ENCODE measurements at places on chromosomes 3 and 15.
A peak's percentile ranks its signal among the peaks of the same experiment; 100 is the strongest.

GRCh38 chr15:66132251-66132816 lies 121.2 kb downstream of the MEGF11 start:
- no peak overlapping the region for H3K4me3 ChIP-seq
- peaks cover 2% of the 10 kb centered on the region for H3K4me1 ChIP-seq
- H3K36me3 ChIP-seq = no peaks in the 10 kb centered on the region
- peaks cover 3% of the 10 kb centered on the region for H3K27me3 ChIP-seq
- no peak overlapping the region for H3K27ac ChIP-seq

DNA sequence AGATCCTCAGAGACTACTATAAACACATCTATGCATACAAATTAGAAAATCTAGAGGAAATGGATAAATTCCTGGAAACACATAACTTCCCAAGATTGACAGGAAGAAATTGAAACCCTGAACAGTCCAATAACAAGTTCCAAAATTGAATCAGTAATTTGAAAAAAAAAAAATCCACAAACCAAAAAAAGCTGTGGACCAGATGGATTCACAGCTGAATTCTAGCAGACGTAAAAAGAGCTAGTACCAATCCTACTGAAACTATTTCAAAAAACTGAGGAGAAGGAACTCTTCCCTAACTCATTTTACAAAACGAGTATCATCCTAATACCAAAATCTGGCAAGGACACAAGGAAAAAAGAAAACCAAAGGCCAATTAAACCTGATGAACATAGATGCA lies 77.0 kb upstream of the FXR1 start:
- no peak overlapping the region for H3K27ac ChIP-seq
- no peaks in the 10 kb centered on the region for H3K4me1 ChIP-seq
- H3K36me3 ChIP-seq = no peaks in the 10 kb centered on the region

DNA sequence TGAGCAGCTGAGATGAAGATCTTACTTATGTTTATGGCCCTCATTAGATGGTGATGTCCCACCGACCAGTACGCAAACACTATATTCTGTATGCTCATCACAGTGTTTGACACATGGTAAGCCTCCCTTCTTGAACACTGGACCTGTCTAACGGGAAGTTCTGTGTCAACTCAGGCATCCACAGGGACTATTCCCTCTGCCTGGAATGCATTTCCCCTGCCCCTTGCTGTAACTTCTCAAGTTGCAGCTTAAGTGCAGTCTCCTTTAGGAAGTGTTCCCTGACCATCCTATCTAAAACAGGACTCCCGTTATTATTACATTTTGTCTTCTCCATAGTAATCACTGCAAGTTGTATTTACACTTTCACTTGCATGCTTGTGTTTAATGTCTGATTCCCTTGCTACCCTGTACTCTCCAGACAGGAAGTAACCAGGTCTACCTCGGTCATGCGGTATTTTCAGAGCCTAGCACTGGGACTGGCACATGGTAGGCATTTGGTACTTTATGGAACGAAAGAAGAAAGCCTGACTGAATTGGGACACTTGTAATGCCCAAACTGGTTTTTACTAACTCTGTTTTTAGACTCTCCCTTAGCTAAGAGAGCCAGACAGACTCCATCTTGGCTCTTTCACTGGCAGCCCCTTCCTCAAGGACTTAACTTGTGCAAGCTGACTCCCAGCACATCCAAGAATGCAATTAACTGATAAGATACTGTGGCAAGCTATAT lies 8.7 kb downstream of the DET1 start:
- no peaks in the 10 kb centered on the region for H3K4me1 ChIP-seq
- no peaks in the 10 kb centered on the region for H3K27me3 ChIP-seq
- DNase-seq = no peak
- H3K27ac ChIP-seq = no peak overlapping the region
- no peak overlapping the region for H3K4me3 ChIP-seq
- no peaks in the 10 kb centered on the region for H3K36me3 ChIP-seq

DNA sequence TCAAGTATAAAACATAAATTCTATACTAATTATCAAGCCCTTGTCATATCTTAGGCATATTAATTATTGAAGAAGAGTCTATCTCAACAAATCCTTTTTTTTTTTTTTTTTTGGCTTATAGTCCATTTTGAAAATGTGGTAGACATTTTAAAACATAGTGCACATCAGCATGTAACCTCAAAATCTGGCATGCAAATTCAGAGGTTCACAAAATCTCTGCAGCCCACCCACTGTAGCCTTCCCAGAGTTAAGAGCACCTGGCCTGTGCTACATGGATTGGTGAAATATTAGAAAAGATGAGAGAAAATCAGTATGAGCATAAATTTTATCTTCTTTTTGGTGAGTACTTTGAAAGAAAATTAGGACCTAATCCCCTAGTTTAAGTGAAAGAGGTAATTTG lies 84.8 kb downstream of the MBNL1 start:
- H3K4me1 ChIP-seq = peaks cover 36% of the 10 kb centered on the region
- no peak for DNase-seq
- no peaks in the 10 kb centered on the region for H3K27me3 ChIP-seq
- peaks cover 42% of the 10 kb centered on the region for H3K36me3 ChIP-seq

- H3K27me3 ChIP-seq = peaks cover 5% of the 10 kb centered on the region
- no peaks in the 10 kb centered on the region for H3K36me3 ChIP-seq
- H3K4me3 ChIP-seq = no peak overlapping the region
- no peak for DNase-seq
- no peak overlapping the region for H3K27ac ChIP-seq
Observed at GRCh38 chr3:134228035-134228434, 22.6 kb downstream of the RYK start.

DNA sequence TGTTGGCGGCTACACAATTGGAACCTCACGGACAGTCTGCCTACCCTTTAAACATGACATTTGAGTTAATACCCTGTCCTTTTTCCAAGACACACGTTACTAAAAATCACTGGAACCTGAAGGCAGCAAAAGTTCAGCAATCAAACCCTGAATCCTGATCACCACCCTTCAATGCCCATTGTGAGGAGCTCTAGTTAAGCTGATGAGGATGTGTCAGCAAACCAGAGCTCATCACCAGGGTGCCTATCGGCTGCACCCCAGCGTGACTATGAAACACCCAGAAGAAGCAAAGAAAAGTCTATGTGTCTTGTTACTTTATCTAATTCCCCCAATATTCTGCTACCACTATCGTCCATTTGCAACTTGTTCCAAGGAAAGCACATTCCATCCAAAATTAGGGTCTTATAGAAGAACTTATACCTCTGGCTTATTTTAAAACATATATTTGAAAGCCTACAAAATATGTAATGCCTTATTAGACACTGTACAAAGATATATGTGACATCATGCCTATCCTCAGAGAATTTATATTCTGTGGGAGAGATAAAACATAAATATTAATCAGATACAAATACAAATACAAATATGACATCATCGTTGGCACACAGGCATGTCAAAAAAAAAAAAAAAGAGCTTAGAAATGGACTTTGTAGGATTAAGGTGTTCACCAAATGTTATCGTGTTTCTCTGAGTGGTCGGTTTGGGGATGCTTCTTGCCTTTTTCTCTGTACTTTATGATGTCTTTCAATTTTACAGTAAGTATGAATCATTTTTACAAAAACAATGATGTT lies 219.7 kb upstream of the SETMAR start:
- H3K27me3 ChIP-seq = no peaks in the 10 kb centered on the region
- no peak overlapping the region for H3K27ac ChIP-seq
- no peak overlapping the region for H3K4me3 ChIP-seq
- no peaks in the 10 kb centered on the region for H3K36me3 ChIP-seq
- no peaks in the 10 kb centered on the region for H3K4me1 ChIP-seq

GRCh38 chr3:133572158-133573053 lies 1.1 kb upstream of the CDV3 start:
- no peaks in the 10 kb centered on the region for H3K27me3 ChIP-seq
- peaks cover 34% of the 10 kb centered on the region for H3K4me1 ChIP-seq
- H3K4me3 ChIP-seq = peak overlapping the region; percentile 92
- H3K27ac ChIP-seq = peak overlapping the region; percentile 100
- H3K36me3 ChIP-seq = peaks cover 26% of the 10 kb centered on the region

DNA sequence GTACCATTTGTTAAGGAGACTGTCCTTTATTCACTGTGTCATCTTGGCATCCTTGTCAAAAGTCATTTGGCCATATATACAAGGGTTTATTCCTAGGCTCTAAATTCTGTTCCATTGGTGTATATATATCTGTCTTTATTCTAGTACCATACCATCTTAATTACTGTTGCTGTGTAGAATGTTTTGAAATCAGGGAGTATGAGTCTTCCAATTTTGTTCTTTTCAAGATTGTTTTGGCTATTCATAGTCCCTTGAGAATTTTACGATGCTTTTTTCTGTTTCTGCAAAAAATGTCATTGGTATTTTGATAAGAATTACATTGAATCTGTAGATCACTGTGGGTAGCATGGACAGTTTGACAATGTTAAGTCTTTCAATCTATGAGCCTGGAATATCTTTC lies 28.7 kb downstream of the PFN2 start:
- H3K27me3 ChIP-seq = no peaks in the 10 kb centered on the region
- H3K36me3 ChIP-seq = peaks cover 26% of the 10 kb centered on the region
- H3K4me3 ChIP-seq = no peak overlapping the region
- peaks cover 5% of the 10 kb centered on the region for H3K4me1 ChIP-seq
- no peak for DNase-seq
- H3K27ac ChIP-seq = no peak overlapping the region

DNA sequence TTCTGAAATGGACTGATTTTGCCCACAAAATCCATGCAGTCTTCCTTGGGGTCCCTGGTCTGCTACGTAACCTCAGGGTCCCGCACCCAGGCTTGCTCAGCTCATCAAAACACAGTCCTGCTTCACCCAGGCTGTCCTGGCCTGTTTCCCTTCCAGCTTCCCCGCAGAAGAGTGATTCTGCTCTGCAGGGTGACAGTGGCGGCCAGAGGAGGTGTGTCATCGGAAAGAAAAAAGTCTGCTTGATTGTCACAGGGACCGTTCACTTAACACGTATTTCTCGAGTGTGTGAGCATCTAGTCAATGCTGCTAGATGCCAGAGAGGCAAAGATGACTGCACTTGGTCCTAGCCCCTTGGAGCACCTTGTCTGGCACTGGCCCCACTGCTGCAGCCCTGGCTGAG lies 50.1 kb upstream of the ABHD2 start:
- no peak overlapping the region for H3K4me3 ChIP-seq
- peaks cover 21% of the 10 kb centered on the region for H3K27me3 ChIP-seq
- H3K27ac ChIP-seq = no peak overlapping the region
- no peak for DNase-seq
- H3K4me1 ChIP-seq = no peaks in the 10 kb centered on the region

GRCh38 chr3:171829841-171830517 lies 13.2 kb upstream of the TMEM212 start:
- H3K27me3 ChIP-seq = peaks cover 42% of the 10 kb centered on the region
- no peak overlapping the region for H3K27ac ChIP-seq
- H3K4me3 ChIP-seq = no peak overlapping the region
- DNase-seq = no peak

DNA sequence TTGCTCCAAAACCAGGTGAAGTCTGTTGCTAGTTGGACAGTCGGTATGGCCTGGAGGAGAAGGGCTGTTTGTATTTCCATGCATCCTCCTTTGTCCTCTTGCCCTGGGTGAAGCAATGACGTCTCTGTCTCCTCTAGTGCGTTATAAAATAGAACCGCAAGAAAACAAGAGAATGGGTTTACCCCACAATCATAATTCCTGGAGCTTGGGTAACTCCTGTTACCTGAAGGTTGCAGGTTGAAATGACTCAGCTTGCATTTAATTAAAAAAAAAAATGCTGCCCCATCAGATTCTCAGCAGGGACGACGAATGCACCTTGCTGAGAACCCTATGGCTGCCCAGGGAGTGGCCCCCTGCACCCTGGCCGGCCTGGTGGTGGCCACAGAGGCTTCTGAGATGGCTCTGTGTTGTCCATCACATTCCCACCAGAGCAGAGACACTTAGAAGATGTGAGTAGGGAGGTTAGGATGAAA lies 228.2 kb upstream of the BHLHE40 start:
- DNase-seq = no peak
- H3K27ac ChIP-seq = peak overlapping the region; percentile 24
- H3K4me1 ChIP-seq = peaks cover 47% of the 10 kb centered on the region
- H3K27me3 ChIP-seq = no peaks in the 10 kb centered on the region

DNA sequence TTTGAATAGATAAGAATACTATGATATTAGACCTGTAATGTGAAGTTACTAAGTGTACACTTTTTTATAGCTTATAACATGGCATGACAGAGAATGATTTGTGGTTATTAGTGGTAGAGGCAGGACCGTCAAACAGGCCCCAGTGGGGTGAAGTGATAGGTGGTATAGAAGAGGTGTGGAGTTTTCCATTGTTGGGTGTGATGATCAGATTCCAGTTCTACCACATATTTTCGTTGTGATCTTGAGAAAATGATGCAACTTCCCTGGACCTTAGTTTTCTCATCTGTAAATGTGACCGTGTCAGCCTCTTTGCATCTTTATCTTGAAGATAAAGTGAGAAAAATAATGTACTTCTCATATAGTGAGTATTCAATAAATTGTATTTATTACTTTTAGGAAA lies 30.3 kb upstream of the UTS2B start:
- no peaks in the 10 kb centered on the region for H3K27me3 ChIP-seq
- peaks cover 21% of the 10 kb centered on the region for H3K36me3 ChIP-seq
- H3K27ac ChIP-seq = no peak overlapping the region
- DNase-seq = no peak
- no peak overlapping the region for H3K4me3 ChIP-seq
- H3K4me1 ChIP-seq = peaks cover 14% of the 10 kb centered on the region

GRCh38 chr3:127480196-127480954 lies 110.2 kb downstream of the TPRA1 start:
- peaks cover 9% of the 10 kb centered on the region for H3K27me3 ChIP-seq
- H3K4me1 ChIP-seq = peaks cover 22% of the 10 kb centered on the region
- H3K36me3 ChIP-seq = no peaks in the 10 kb centered on the region
- no peak overlapping the region for H3K4me3 ChIP-seq
- no peak for DNase-seq
- no peak overlapping the region for H3K27ac ChIP-seq

DNA sequence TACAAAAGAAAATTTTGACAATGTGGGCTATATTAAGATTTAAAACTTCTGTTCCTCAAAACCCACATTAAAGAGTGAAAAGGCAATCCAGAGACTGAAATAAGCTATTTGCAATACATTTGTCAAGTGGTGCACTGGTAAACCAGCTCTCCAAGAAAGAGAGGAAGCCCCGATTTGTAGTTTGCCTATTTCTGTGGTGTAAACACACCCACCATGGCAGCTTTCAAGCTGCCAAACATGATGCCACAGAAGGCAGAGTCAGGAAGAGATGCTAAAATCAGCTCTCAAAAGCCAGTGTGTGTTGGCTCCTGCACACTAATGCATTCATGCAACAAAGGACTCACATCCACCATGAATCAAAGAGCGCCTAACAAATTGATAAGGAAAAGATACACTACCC lies 17.5 kb downstream of the RFTN1 start:
- H3K27ac ChIP-seq = peak overlapping the region; percentile 32
- peaks cover 45% of the 10 kb centered on the region for H3K36me3 ChIP-seq
- peak overlapping the region; percentile 1 for H3K4me3 ChIP-seq
- H3K27me3 ChIP-seq = no peaks in the 10 kb centered on the region
- H3K4me1 ChIP-seq = peaks cover 47% of the 10 kb centered on the region

DNA sequence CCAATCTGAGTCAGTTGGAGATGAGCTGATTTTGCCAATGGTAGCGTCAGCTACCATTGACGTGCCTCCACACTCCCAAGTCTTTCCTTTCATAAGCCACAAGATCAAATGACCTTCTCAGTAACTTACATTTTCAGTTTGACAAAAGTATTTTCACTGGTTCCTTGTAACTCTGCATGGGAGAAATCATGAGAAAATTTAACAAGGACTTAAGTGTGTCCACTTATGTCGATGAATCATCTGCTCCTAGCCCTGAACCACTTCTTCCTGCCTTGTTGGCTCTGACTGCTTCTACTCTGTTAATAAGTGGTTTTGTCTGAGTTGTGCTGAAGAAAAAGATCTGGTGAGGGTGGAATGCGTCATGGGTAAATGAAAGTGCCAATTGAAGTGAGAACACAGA lies 101.2 kb downstream of the NFKBIZ start:
- H3K36me3 ChIP-seq = no peaks in the 10 kb centered on the region
- H3K27ac ChIP-seq = no peak overlapping the region
- no peak overlapping the region for H3K4me3 ChIP-seq
- peaks cover 15% of the 10 kb centered on the region for H3K27me3 ChIP-seq
- H3K4me1 ChIP-seq = peaks cover 12% of the 10 kb centered on the region
